GM19239 (cell line): ENCODE measurements at places on chromosomes 13 and 19.

DNA sequence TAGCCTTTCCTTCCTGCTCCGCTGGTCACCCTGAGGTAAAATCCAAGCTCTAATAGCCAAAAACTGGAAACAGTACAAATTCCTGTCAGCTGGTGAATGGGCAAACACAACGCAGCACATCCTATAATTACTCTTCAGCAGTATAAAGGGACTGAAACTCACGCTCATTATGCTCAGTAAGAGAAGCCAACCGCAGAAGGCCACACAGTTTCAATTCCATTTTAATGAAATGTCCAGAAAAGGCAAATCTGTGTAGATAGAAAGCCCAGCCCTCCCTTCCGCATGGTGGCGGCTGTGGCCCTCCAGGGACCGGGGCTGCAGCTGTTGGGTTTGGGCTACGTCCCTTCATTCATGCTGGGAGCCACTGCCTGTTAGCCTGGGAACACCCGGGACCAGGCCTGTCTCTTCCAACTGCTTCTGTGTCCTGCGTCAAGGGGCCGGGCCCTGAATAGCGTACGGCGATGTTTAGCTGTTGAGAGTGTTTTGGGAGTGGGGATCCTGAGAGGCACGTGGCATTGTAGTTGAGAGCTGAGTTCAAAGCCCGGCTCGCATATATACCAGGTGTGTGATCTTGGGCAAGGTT, 23.5 kb downstream of the NKPD1 start:
- peak; percentile 91 for DNase-seq

- no peak for DNase-seq
These were observed 1280.0 kb downstream of the EFNB2 start for GRCh38 chr13:105255472-105255871.

- no peak for DNase-seq
These were observed 136.4 kb upstream of the HTR2A start for GRCh38 chr13:47033216-47033615.

DNA sequence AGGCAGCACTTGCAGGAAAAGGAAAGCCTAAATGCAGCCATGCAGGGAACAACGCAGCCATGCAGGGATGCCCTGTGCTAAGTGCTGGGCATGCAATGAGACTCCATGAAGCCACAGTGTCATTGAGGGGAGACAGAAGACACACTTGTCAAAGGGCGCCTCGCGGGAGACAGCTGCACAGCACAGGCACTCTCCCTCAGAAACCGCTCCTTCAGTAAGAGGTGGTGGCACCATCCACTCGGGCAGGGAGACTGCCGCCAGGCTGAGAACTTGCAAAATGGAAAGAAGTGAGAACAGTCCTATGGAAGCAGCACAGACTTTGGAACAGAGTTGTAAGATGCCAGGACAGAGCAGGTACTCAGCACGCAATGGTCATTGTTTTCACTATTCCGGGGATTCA, 51.1 kb downstream of the GGACT start:
- DNase-seq = no peak

DNA sequence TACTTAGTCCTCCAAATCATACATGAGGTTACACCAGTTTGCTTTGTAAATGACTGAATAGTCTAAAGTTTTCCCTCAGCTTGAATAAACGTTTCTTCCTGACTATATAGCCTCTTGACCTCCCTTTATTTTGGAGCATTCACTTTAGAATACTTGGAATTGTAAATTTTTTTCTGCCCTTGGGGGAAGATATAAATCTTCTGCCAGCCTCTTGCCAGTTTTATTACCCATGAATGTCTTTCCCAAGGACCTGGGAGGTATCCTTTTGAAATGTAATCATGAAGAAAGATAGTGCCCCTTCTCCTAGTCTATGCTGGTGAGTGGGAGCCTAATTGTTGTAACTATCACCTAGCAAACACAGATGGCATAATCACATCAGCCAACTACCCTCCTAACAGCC, 2033.9 kb upstream of the PCDH20 start:
- no peak for DNase-seq

DNA sequence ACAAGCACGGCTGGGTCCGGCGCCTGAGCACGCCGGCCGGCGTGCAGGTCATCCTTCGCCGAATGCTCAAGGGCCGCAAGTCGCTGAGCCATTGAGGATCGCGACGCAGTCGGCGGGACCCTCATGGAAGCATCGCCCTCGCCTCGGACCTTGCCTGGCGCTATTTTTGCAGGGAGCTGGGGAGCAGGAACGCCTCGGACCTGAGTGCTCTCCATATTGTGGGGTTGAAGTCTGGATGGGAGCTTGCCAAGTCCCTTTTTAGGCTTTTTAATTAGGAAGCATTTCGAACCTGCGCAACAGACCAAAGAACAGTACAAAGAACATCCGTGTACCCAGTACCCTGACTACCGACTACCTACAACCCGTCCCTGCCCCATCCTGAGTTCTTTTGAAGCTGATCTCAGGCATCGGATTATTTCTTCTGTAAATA, 628 bp downstream of the MRPL34 start:
- no peak for DNase-seq

- DNase-seq = no peak
These were observed 84.5 kb downstream of the EFNB2 start for GRCh38 chr13:106450991-106451390.

GRCh38 chr19:35719402-35720162, 1.8 kb downstream of the KMT2B start:
- no peak for DNase-seq

- no peak for DNase-seq
These were observed 13.2 kb upstream of the EID2 start for GRCh38 chr19:39553082-39553652.

- no peak for DNase-seq
These were observed 54.9 kb upstream of the SACS start for GRCh38 chr13:23488442-23488841.

GRCh38 chr13:32041429-32041828, 9.9 kb downstream of the FRY start:
- no peak for DNase-seq

GRCh38 chr13:113850722-113851479, 13.0 kb downstream of the GAS6 start:
- DNase-seq = no peak

DNA sequence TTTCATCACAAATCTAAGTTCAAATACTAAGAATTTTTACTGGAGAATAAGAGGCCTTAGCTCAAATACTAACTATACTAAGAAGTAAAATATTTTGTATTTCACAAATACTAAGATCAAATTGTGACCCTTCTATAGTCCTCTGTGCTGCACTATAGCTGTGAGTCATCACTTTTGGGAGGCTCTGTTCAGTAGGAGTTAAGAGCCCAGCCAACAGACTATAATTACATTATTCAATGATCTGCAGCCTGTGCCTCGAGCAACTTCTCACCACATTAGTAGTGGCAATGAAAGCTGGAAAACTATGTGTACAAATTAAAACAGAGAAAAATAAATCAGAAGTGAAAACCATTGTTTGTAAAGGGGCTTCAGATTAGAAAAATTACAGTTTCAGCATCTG, 147.3 kb upstream of the GPC6 start:
- DNase-seq = no peak

DNA sequence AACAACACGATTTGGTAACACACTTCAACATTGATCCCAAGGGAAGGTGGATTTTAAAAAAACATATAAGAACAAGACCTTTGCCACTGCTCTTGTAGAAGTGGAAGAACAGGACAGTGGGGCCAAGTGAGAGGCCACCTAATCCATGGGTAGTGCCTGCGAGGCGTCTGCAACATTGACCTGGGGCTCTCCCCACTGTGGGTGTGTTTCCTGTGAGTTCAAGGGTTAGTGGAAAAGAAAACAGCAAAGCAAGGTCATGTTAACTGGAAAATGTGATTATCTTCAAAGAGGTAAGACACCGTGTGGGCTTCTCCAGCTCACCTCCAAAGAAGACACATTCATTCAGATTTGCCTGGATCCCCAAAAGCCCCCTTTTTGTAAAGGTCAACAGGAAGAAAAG, 327.0 kb downstream of the UQCRFS1 start:
- DNase-seq = no peak

DNA sequence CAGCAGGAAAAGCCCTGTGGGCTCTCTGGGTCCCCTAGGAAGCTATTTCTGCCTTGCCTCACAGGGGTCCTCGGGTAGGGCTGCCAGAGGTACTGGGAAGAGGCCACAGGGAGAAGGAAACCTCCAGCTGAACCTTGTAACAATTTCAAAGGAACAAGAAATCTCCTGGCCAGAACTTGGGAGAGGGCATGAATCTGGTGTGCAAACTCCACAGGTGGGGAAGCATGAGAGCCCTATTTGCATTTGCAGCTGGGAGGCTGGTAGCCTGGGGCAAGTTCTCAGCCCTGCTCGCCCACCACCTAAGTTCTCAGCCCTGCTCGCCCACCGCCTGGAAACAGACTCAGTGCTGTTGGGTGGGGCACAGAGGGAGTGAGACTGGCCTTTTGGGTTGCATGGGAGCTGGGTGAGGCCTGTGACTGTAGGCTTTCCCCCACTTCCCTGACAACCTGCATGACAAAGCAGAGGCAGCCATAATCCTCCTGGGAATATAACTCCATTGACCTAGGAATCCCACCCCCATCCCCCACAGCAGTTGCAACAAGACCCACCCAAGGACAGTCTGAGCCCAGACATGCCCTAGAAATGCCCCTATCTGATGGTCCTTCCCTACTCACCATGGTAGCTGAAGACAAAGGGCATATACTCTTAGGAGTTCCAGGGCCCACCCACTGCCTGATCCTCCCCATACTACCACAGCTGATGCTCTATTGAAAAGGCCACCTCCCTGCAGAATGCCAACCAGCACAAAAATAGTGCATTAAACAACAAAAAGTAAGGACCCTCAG, 11.7 kb downstream of the UGGT2 start:
- DNase-seq = no peak

- DNase-seq = no peak
These were observed 929.3 kb upstream of the SLITRK5 start for GRCh38 chr13:86741762-86742285.

- peak; percentile 78 for DNase-seq
These were observed 572 bp upstream of the FKBP8 start for GRCh38 chr19:18543814-18544475.

DNA sequence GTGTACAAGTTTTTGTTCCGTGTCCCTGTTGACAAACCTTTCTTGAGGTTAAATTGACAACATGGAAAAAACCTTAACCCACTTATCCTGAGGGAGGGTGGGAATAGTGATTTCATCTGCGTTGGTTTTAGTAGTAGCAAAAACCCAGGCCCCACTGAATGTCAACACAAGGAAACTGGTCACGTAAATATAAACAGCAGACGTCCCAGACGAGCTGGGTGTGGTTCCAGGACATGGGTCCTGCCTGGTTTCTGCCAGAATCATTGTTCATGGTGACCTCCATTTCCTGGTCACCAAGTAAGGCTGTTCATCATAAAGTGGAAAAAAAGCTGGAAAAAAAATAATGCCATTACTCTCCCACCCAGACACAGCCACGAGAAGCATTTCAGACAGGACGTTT, 16.9 kb upstream of the F2RL3 start:
- no peak for DNase-seq

DNA sequence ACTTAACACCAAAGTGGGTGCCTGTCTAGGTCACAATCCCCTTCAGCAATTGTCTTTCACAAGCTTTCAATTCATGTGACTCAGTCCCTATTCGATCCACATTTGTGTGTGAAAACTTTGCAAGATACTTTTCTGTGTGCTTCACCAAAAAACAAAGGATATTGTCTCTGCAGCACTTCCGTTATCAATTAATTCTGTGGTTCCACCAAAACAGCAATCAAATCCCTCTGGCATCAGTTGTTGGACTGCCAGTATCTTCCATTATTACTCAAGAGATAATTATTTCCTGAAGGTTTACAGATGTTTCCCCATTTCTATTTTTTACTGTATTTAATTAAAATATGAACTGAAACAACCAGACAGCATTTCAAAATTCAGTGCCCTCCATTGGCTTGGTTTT, 481.4 kb downstream of the SUCLA2 start:
- DNase-seq = no peak

- DNase-seq = no peak
These were observed 894.3 kb upstream of the PCDH20 start for GRCh38 chr13:62309904-62310303.

- DNase-seq = no peak
These were observed 122.5 kb downstream of the STK24 start for GRCh38 chr13:98454389-98454881.

- DNase-seq = no peak
These were observed 264.7 kb downstream of the DACH1 start for GRCh38 chr13:71602344-71602743.

DNA sequence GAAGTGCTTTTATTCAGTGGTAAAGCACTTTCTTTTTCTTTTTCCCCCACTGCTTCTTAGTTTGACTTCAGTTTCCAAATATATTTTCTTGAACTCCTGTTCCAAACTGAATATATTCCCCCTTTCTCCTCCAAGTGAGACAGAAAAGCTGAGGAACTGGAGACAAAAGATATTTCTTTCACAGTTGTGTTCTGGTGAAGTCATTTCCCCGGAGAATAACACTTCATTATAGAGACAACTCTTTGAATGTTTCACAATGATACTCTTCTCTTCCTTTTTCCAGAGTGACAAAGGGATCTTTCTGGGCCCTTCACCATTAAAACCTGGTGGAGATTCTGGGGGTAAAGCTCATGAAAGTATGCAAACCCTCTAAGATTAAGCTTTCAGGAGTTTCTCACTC, 860.8 kb upstream of the SLITRK5 start:
- no peak for DNase-seq

GRCh38 chr19:46493236-46494145, 2.2 kb downstream of the PNMA8B start:
- DNase-seq = no peak

DNA sequence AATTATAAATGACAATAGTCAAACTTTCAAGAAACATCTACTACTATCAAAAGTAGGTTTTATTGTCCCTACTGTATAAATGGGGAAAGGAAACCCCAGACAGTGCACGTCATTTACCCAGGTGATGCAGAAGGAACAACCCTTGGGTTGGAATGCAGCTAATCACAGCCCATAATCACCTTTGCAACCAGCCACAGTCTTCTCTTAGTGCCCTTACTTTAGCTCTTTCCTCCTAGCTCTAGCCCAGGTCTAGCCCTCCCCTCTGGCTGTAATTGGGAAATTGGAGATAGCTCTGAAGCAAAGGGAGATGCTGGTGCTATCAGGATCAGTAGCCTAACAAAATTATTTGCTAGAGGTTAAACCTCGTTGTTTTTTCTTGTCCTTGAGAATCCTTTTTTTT, 25.5 kb upstream of the TSC22D1 start:
- no peak for DNase-seq

GRCh38 chr19:16637535-16637934, 9.5 kb upstream of the MED26 start:
- no peak for DNase-seq

DNA sequence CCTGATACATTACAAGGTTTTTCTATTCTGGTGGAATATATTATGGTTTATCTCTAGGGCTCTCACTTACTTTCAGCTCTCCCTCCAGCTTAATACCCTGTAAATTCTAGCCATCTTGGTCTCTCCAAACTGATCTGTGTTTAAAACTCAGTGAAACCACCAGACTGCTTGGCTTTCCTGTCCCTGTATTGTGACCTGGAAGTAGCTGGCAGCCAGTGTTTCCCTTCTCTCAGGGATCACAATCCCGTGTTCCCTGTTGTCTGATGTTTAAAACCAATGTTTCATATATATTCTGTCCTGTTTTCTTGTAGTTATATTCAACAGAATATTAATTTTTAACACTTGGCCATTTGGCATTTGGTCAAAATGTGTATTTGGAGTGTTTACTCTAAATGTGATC, 8.0 kb downstream of the AKAP11 start:
- no peak for DNase-seq
